ENCODE measurements at places on chromosomes 12 and 14. TPM values are rescaled to one million over a fixed set of nuclear protein-coding genes. Genes with fewer than 3 reads are reported as not detected.

ARHGAP5 gene
- 127 TPM for total RNA-seq

TBX5 gene
- total RNA-seq: not detected

USP44 gene
- 4.3 TPM for total RNA-seq

PIWIL1 gene
- not detected for total RNA-seq

ARHGEF25 gene
- total RNA-seq: 24.5 TPM

DNA sequence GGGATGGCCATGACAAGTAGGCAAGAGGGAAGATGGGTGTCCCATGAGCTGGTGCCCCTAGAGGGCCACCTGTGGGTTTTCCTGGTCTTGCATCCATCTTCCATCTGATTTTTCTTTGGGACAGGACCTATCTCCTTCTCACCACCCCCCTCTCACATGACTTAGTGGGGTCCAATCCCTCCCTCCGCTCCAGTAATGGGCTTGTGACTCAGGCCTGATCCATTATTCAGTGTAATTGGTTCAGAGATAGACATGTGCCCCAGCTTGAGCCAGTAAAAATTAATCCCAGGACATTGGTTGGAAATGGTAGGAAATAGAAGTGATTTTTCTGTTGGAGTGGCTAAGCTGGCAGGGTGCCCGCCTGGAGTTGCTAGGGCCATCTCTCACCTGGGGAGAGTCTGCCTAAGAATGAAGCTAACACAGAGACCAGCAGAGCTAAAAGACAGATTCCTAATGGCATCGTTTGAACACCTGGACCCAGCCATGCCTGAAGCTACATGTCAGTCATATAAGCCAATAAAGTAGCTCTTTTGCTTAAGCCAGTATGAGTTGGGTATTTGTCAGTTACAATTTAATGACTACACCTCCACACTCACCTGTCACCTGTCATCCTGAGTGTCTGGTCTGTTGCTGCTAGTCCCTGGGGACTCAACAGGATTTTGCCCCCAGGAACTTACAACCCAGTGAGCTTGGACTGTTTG lies 14.7 kb downstream of the RASAL1 start:
- H3K27me3 ChIP-seq: no peaks in the 10 kb centered on the region
- H3K27ac ChIP-seq: no peak overlapping the region
- no peaks in the 10 kb centered on the region for H3K36me3 ChIP-seq
- H3K4me3 ChIP-seq: no peak overlapping the region
- H3K4me1 ChIP-seq: no peaks in the 10 kb centered on the region

GRCh38 chr14:35940291-35940690 lies 114.2 kb downstream of the BRMS1L start:
- H3K4me3 ChIP-seq: no peak overlapping the region
- H3K27ac ChIP-seq: no peak overlapping the region
- H3K27me3 ChIP-seq: no peaks in the 10 kb centered on the region
- no peak for DNase-seq
- no peaks in the 10 kb centered on the region for H3K36me3 ChIP-seq

- no peaks in the 10 kb centered on the region for H3K4me1 ChIP-seq
- no peak for DNase-seq
- no peak overlapping the region for H3K27ac ChIP-seq
- H3K4me3 ChIP-seq: no peak overlapping the region
- H3K36me3 ChIP-seq: peaks cover 9% of the 10 kb centered on the region
- no peaks in the 10 kb centered on the region for H3K27me3 ChIP-seq
Measured at GRCh38 chr12:104073699-104074098, 9.4 kb downstream of the HCFC2 start.

DNA sequence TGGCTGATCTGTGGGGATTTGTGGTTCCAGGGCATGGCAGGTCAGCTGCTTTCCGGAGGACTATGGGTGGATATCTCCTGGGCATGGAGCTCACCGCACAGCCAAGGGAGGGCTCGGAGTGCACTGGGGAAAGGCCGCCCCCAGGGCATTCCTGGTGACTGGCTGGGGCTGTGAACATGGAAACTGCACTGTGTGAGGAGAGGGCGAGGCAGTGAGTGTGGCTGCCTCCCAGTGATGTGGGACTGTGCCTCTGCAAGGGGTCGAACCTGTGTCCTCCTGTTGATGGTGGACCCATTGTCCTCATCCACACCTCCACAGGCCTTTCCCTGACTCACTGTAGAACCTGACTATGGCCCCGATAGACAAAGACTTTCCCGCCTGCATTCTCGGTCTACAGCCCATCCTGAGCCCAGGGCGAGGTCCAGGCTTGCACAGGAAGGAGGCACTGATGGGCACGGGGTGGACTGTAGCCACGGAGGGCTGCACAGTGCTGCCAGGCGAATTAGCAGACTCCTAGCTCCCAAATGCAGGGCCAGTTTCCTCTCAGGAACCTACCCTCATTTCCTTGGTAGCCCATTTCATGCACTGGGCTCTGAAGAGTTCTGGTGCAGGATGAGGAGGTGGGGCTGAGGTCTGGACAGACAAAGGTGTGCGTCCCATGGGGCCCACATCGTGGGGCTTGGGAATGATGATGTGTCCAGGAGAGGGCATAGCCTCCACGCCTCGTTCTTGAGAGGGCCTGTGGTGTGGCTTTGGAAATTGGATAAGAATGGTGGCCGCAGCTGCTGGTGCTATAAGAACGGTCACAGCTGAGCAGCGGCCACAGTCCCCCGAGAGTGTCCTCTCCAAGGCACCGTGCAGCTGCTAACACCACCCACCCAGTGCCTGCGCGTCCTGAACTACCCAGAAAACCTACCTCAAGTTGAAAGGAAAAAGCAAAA lies 415.1 kb downstream of the TMEM121 start:
- no peak overlapping the region for H3K4me3 ChIP-seq
- H3K27me3 ChIP-seq: no peaks in the 10 kb centered on the region
- no peak for DNase-seq
- H3K27ac ChIP-seq: no peak overlapping the region
- no peaks in the 10 kb centered on the region for H3K36me3 ChIP-seq

DNA sequence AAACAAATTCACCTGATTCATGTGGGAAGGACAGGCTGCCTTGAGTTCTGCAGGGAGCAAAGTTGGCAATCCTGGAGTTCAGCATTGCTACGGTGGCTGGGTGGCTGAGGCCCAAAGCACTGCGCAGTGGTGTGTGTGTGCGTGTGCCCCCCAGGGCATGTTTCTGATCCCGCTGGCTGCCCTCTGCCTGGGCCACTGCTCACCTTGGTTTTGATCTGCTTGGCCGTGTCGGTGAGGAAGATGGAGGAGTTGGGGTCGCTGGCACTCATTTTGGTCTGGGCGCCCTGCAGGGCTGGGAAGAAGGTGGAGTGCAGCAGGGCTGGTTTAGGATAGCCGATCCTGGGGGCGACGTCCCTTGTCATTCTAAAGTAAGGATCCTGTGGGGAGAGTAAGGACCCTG lies 19.1 kb downstream of the SLC25A47 start:
- peak overlapping the region; percentile 75 for H3K27ac ChIP-seq
- peaks cover 19% of the 10 kb centered on the region for H3K36me3 ChIP-seq
- no peak overlapping the region for H3K4me3 ChIP-seq
- H3K27me3 ChIP-seq: no peaks in the 10 kb centered on the region
- DNase-seq: no peak
- peaks cover 8% of the 10 kb centered on the region for H3K4me1 ChIP-seq

GRCh38 chr14:40058901-40059897 lies 627.0 kb upstream of the FBXO33 start:
- H3K36me3 ChIP-seq: no peaks in the 10 kb centered on the region
- H3K4me3 ChIP-seq: no peak overlapping the region
- no peaks in the 10 kb centered on the region for H3K27me3 ChIP-seq
- H3K27ac ChIP-seq: no peak overlapping the region
- DNase-seq: no peak

- no peak overlapping the region for H3K27ac ChIP-seq
- H3K36me3 ChIP-seq: no peaks in the 10 kb centered on the region
- H3K4me3 ChIP-seq: no peak overlapping the region
- no peaks in the 10 kb centered on the region for H3K4me1 ChIP-seq
- no peaks in the 10 kb centered on the region for H3K27me3 ChIP-seq
Measured at GRCh38 chr12:40801861-40802260, 109.6 kb downstream of the CNTN1 start.

- H3K36me3 ChIP-seq: no peaks in the 10 kb centered on the region
- H3K27me3 ChIP-seq: no peaks in the 10 kb centered on the region
- DNase-seq: peak; percentile 84
- no peak overlapping the region for H3K4me3 ChIP-seq
- peak overlapping the region; percentile 35 for H3K27ac ChIP-seq
Measured at GRCh38 chr12:96471368-96472050, 17.9 kb upstream of the CFAP54 start.

DNA sequence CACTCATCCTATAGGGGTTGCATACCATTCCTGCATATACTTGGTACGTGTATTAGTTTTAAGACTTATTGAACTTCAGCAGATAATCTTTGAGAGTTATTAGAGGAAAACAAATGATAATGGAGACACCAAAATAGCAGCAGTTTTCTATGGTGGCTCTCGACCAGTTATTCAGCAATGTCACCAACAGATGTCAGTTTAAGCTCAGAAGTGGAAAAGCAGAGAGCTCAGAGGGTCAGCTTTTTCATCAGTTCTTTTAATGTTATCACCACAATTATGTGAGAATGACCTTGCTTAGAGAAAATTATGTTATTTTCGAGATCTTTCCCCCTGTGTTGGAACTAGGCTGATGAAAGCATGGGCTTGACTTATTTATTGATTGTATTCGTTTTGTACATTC lies 32.0 kb downstream of the PTPN11 start:
- H3K36me3 ChIP-seq: peaks cover 27% of the 10 kb centered on the region
- H3K27me3 ChIP-seq: no peaks in the 10 kb centered on the region
- H3K4me1 ChIP-seq: no peaks in the 10 kb centered on the region
- H3K27ac ChIP-seq: no peak overlapping the region
- DNase-seq: no peak

DNA sequence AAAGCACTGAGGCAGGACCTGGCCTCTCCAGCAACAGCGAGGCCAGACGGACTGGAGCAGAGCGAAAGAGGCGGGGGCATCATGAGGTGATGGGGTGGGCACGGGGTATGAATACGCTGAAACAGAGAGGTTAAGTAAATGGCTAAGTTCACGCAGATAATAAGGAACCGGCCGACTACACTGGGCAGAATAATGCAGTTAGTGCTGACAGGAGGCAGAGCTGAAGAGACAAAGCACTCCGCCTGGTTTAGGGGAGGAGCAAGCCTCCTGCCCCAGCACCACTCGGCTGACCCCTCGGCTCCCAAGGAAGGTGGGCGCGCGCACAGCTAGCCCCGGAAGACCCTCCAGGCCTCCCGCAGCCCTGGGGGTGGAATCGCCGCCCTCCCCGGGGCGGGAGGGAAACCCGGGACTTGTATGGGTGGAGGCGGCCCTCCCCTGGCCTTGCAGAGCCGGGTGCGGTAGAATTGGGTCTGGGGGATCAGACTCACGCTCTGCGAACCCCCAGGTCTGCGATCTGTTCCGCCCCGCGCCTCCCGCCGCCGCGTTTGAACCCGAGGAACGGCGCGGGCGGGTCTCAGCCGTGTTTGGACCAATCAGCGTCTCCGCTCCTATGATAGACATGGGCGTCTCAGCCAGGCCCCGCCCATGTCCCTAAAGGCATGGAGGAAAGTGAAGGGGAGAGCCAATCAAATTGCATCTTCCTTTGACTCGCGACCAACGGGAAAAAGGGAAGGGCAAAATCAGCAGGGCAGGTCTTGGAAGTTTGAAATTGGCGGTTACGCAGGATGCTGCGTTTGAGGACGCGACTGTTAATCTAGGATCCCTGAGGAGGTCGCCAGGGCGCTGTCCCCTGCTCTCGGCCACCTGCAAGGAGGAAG lies at the start of gene CIT:
Gene CIT (minus strand): TSS at position 560 of the 878 bp plus-strand sequence. CDS start 1,152 bp downstream, outside the sequence.
- peak within 1 kb of the TSS; percentile 85 for H3K4me3 ChIP-seq
- peaks cover 7% of the 10 kb centered on the region for H3K4me1 ChIP-seq
- peak; percentile 85 for DNase-seq
- peak within 1 kb of the TSS; percentile 73 for H3K27ac ChIP-seq
- no peaks in the 10 kb centered on the region for H3K27me3 ChIP-seq

DNA sequence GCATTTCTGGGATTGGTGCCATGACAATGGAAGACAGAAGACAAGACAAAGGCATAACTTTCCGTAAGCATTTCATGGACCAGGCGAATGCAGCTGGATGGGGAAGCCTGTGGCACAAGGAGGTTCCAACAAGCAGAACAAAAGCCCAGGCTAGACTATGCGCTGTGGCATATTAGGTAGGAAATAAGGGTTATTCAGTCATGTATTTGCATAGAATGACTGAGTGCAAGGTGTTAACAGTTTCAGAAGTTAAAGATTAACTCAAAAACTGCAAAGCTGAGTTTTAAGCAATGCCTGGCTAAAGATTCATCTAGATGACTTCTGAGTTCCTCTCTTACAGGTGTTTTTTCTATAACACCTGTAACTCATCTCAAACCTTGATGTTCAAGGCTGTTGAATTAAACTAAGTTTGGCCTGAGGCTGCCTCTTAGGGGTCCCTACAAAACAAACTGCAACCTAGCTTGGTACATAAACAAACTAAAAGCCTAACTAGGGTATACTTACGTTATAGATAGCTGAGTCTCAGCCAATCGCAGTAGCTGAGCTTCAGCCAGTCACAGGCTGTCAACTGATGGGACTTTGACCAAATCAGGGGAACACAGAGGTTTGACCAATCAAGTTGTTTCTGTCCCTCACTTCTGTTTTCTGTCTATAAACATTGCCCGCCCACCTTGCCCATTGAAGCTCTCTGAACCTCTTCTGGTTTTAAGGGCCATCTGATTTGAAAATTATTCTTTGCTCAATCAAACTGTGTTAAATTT lies 52.2 kb upstream of the PLBD1 start:
- no peaks in the 10 kb centered on the region for H3K4me1 ChIP-seq
- H3K27ac ChIP-seq: no peak overlapping the region
- no peak overlapping the region for H3K4me3 ChIP-seq
- DNase-seq: no peak
- H3K27me3 ChIP-seq: no peaks in the 10 kb centered on the region

GRCh38 chr12:109758426-109759420 lies 45.1 kb downstream of the FAM222A start:
- no peak overlapping the region for H3K27ac ChIP-seq
- H3K4me1 ChIP-seq: no peaks in the 10 kb centered on the region
- H3K36me3 ChIP-seq: no peaks in the 10 kb centered on the region
- no peak for DNase-seq

DNA sequence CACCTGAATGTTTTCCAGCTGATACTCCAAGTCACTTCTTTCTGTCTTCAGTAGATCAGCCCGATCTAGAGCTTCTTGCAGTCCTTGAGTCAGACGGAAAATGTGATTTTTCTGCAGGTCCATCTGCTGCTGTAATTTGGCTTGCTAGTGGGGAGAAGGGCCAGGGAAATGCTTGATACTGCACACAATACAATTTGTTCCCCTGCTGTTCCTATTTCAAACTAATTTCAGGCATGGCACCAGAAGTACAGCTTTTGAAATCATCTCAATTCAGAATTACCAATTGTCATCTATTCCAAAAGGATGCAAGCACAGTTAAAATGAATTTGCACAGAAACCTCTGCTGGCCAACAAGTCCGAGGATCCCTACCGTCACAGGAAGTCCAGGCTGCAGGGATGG lies 53.4 kb downstream of the PRKAB1 start:
- H3K27ac ChIP-seq: no peak overlapping the region
- H3K27me3 ChIP-seq: no peaks in the 10 kb centered on the region
- peaks cover 5% of the 10 kb centered on the region for H3K36me3 ChIP-seq
- DNase-seq: no peak
- peaks cover 6% of the 10 kb centered on the region for H3K4me1 ChIP-seq

DNA sequence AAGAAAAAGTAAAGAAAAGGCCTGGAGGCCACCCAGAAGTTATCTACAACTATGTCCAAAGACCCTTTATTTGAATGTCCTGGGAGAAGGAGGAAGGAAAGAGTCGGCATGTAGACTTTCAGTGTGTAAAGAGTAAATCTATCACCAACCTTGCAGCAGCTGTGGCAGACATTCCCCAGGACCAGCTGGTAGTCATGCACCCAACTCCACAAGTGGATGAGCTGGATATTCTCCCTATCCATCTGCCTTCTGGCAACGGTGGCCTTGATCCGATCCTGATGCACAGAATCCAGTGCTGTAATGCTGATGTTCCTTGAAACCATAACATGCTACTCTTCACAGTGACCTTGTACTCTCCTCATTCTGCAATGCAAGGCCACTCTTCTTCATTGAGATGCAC lies 27.3 kb downstream of the KRT76 start:
- H3K4me1 ChIP-seq: no peaks in the 10 kb centered on the region
- DNase-seq: no peak
- H3K4me3 ChIP-seq: no peak overlapping the region
- H3K36me3 ChIP-seq: no peaks in the 10 kb centered on the region

All from astrocyte (in vitro differentiated cells and primary cell).